ENCODE measurements at places on chromosomes 5 and 9.

DNA sequence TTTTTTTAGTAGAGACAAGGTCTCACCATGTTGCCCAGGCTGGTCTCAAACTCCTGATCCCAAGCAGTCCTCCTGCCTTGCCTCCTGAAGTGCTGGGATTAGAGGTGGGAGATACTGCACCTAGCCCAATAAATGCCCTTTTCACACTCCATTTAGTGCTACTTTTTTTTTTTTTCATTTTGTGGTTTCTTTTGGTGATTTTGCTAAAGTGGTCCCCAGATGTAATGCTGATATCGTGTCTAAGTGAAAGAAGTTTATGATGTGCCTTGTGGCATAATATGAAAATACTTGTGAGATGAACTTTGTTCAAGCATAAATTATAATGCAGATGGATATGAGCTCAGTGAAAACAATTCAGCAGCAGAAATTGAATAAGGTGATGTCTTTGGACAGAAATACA is 227.4 kb downstream of the ARHGAP26 start:
- no peaks in the 10 kb centered on the region for H3K27me3 ChIP-seq
- no peaks in the 10 kb centered on the region for H3K36me3 ChIP-seq
- peak; percentile 64 for DNase-seq
- no peak overlapping the region for H3K4me3 ChIP-seq
- H3K4me1 ChIP-seq, result peaks cover 15% of the 10 kb centered on the region

DNA sequence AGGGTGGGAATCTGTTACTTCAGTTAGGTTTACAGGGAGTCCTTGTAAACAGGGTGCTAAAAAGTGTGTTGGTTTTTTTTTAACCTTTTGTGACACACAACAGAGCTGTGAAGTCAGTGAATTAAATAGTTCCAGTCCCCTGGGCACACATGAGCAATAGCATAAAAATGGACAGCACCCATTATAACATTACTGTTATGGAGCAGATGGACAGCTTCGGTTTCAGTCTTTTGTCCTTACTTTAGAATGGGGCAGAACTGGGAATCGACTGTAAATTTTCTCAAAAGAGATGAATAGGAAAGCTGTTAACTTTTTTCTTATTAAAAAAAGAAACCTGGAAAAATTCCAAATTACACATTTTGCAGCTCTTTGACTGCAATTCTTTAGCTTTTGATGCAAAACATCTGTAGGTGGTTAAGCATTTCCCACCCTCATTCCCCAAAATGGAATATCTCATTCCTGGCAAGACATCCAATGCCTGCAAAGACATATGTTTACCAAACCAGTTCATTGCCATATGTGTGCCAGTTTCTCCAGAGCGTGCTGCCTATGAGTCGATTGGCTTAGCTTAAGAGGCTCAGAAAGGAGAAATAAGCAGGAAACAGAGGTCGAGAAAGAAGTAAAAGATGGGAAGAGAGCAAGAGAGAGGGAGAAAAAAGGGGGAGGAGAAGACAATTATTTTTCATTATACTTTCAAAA is 212.3 kb upstream of the TMEM161B start:
- H3K4me1 ChIP-seq, result no peaks in the 10 kb centered on the region
- DNase-seq, result no peak
- H3K27me3 ChIP-seq, result peaks cover 4% of the 10 kb centered on the region
- H3K4me3 ChIP-seq, result no peak overlapping the region

GRCh38 chr9:91945277-91946085 is 4.5 kb downstream of the ROR2 start:
- H3K4me1 ChIP-seq, result peaks cover 13% of the 10 kb centered on the region
- no peak overlapping the region for H3K4me3 ChIP-seq
- no peak for DNase-seq
- no peaks in the 10 kb centered on the region for H3K36me3 ChIP-seq
- no peak overlapping the region for H3K27ac ChIP-seq
- H3K27me3 ChIP-seq, result peaks cover 57% of the 10 kb centered on the region

- peaks cover 2% of the 10 kb centered on the region for H3K36me3 ChIP-seq
- peaks cover 4% of the 10 kb centered on the region for H3K4me1 ChIP-seq
- no peak for DNase-seq
- H3K4me3 ChIP-seq, result no peak overlapping the region
Measured at GRCh38 chr5:176661676-176662075, 14.4 kb downstream of the TSPAN17 start.

DNA sequence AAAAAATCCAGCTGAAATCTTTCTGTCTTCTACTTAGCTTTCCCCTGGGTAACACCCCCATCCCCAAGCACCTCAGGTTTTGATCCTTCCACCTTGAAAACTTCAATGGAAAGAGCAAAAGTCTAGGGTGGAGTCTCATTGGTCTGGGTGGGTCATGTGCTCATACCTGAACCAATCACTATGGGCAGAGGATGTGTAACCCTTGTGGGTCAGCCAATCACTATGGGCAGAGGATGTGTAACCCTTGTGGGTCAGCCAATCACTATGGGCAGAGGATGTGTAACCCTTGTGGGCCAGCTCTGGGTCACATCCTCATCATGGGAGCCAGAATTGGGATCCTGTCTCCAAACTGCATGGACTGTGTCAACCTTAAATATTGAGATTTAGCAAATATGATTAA is 18.5 kb downstream of the NAIF1 start:
- H3K4me3 ChIP-seq, result no peak overlapping the region
- H3K27ac ChIP-seq, result no peak overlapping the region
- H3K36me3 ChIP-seq, result no peaks in the 10 kb centered on the region
- no peaks in the 10 kb centered on the region for H3K4me1 ChIP-seq
- DNase-seq, result no peak

DNA sequence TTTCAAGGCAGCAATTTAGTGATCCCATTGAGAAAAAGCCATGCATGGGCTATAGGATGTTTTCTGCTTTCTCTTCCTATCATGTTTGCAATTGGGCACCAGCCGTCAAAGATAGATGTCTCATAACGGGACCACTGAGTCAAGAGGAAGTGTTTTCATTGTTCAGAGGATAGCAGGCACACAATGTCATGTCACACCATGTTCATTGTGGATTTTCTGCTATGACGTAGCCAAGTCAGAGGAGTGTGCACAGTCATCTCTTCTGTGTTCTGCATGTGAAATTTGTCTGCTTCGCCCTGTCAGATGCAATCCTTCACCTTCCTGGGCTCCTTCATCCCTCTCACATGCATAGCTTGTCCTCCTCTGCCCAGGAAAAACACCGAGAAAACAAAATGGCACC is 106.0 kb downstream of the CD180 start:
- H3K4me1 ChIP-seq, result no peaks in the 10 kb centered on the region
- H3K27ac ChIP-seq, result no peak overlapping the region
- no peak overlapping the region for H3K4me3 ChIP-seq

GRCh38 chr9:14343261-14344031 is 29.5 kb upstream of the NFIB start:
- no peaks in the 10 kb centered on the region for H3K36me3 ChIP-seq
- peaks cover 100% of the 10 kb centered on the region for H3K27me3 ChIP-seq
- H3K4me3 ChIP-seq, result no peak overlapping the region

DNA sequence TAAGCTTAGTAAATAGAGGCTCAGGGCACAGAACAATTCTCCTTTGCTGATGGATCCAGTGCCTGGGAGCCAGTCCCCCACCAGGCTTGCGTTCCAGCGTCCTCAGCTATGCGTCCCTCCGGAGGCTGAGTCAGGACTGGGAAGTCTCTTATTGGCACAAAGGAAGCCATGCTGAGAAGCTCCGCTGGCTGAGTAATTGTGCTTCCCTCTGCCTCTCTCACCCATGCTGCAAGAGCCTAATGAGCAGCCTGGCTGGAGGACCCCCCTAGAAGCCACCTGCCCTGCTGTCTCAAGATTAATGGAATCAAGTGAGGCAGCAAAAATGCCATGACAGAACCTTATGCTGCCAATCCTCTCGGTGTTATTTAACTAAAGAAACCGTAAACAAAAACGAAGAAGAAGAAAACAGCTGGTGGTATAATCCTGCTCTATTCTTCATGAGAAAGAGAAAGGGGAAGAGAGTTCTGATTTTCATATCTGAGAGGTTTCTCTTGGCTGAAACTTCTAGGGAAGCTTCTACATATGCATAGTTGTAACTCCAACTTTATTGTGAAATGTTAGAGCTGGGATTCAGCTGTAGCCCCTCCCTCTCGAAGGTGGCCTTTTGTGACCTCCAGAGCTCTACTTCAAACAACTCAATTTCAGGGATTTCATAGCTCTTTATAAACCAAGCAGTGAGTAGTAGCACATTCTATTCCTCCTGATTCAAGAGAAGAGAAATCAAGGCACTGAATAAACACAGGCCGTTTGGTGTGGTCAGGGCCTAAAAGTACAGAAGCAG is 185.4 kb upstream of the SEMA6A start:
- H3K27ac ChIP-seq, result no peak overlapping the region
- no peaks in the 10 kb centered on the region for H3K4me1 ChIP-seq
- no peak overlapping the region for H3K4me3 ChIP-seq
- no peaks in the 10 kb centered on the region for H3K27me3 ChIP-seq
- DNase-seq, result no peak

Measured in common myeloid progenitor, CD34-positive (primary cell).